Stimulated activated CD4-positive, alpha-beta T cell treated with anti-CD3 and anti-CD28 coated beads, Interleukin-4, amount 100 ng/mL, for 4 hours (primary cell): ENCODE measurements at places on chromosomes 7 and 10.

DNA sequence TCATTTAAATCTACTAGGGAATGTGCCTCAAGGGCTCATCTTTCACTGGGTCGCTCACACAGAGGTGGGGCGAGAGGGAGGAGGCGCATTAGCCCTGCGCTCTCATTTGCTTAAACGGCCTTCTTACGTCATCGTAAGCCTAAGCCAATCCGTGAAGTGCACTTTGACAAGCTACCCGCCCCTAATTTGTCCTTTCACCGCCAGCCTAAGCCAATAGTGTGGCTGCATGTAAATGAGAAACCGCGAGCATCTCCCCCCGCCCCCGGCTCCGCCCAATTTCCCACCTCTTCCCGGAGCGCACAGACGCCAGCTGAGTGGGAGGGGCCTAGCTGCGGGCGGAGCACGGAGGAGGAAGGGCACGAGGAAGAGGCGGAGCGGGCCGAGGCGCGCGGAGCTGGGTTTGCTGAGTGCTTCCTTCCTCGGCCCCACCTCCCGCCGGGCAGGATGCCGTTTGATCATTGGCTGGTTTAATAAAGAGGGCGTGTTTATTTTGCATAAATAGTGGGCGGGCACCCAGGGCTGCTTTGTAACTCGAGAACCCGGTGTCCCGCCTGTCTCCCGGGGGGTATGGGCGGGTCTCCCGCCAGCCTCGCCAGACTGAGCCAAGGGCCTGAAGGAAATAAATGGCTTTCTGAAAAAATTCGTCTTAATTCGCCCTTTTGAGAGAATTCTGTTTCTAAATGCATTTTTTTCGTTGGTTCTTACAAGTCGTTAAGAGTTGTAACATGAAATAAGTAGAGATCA is 289.6 kb upstream of the NFE2L3 start:
- peak; percentile 70 for DNase-seq

DNA sequence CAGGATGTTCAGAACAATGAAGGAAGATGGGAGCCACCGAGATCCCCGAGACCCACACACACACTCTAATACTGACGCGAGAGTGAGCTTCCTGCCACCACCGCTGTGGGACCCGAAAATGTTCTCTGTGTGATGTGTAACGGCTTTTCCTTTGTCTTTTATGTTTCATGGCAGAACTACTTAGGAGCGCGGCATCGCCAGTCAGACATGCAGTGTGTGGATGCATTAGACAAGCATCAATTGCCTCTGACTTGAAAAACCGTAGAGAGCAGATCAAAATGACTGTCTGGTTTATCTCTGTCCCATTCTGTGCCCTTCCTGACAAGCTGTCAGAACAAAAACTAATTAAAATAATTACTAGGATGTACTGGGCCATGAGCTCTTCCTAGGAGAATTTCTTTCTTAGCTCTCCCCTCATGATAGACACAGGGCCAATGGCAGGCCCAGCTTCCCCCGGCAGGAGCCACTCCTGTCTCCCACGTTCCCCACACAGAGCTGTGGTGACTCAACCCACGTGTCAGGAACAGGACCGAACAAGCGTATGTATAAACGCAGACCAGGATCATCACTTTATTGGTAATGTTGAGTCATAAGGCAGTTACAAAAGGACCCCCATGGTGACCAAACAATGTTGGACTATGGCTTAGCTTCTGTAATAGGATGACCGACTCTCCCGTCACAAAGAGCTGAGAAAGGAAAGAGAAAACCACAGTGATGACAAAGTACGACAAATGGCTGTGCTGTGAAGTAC is 705.0 kb downstream of the PARD3 start:
- no peak for DNase-seq

DNA sequence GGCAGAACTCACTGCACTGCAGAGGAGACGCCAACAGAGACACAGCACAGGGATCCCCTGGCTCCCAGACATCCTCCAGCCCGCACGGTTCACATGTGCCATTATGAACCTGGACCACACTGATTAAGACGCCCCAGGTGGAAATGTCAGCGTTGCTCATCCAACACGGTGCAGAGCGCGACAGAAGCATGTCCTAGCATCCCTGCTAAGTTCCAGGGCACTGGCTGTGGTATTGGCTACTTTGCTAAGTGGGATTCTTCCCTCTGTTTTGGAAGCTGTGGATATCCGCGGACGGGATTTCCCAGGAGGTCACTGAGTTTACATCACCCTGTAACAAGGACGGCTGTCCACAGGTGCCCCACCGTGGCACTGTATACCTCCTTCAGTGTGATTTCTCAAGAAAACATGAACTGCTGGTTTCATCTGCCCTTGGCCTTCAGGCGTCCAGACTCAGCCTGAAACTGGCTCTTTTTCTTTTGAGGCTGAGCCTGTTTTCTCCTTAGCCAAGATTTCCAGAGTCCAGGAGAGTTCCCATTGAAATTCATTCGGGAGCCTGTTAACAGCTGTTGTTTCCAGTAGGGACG is 324.0 kb downstream of the WDR37 start:
- no peak for DNase-seq

GRCh38 chr10:76868098-76868977 is 769.3 kb downstream of the KCNMA1 start:
- no peak for DNase-seq

- DNase-seq = no peak
These were observed 23.7 kb downstream of the PRKAR2B start for GRCh38 chr7:107068156-107068555.

GRCh38 chr10:84837877-84838276 is 509.5 kb downstream of the CCSER2 start:
- no peak for DNase-seq

GRCh38 chr10:86017841-86018734 is 348.5 kb downstream of the GRID1 start:
- DNase-seq = no peak

- DNase-seq = no peak
These were observed 37.4 kb downstream of the PRKAG2 start for GRCh38 chr7:151839451-151839921.

DNA sequence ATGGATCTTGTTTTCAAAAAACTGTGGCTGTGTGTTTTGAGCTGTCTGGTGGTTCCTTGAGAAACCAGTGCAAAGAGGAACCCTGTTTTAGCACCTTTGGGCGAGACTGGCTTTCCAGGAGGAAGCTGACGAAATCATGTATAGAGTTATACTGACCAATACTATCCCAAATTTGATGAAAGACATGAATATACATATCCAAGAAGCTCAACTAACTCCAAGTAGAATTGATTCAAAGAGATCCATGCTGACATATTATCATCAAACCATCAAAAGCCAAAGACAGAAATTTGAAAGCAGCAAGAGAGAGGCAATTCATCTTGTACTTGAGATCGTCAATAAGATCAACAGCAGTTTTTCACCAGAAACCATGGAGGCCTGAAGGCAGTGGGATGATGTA is 610.7 kb downstream of the DNAJB6 start:
- DNase-seq = no peak

- DNase-seq = peak; percentile 49
These were observed 220.9 kb upstream of the MKLN1 start for GRCh38 chr7:131106681-131107336.

DNA sequence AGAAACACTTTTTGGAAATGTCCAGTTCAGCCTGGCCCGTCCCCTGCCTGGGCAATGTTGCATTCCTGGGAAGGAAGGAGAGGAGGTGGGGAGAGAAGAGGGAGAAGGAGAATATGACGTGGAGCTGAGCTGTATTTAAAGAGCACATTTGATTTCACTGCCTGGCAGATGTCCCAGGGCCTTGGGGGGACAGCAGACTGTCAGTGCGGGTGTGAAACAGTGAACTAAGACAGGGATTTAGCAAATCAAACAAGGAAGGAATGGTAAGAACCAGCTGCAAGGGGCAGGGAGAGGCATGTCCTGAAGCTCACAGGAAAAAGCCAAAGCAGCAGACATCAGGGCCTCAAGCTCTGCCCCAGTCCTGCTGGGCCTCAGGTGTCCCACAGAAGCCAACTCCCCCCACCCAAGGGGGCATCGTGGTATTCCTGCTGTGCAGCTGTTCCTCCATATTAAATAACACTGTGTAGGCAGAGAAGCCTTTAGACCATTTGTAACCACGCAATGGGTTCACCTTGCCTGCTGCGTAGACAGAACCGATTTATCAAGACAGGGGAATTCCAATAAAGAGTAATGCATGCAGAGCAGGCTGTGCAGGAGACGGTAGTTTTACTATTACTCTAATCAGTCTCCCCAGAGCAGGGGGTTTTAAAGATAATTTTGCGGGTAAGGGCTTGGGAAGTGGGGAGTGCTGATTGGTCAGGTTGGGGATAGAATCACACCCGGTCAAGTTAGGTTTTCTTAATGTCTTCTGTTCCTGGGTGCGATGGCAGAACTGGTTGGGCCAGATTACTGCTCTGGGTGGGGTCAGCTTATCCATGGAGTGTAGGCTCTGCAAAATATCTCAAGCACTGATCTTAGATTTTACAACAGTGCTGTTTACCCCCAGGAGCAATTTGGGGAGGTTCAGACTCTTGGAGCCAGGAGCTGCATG is 18.3 kb downstream of the LEP start:
- no peak for DNase-seq

- DNase-seq = no peak
These were observed 1142.9 kb upstream of the SORCS1 start for GRCh38 chr10:108307250-108307924.

- DNase-seq = no peak
These were observed 9.7 kb downstream of the MDFIC start for GRCh38 chr7:114931656-114932011.

DNA sequence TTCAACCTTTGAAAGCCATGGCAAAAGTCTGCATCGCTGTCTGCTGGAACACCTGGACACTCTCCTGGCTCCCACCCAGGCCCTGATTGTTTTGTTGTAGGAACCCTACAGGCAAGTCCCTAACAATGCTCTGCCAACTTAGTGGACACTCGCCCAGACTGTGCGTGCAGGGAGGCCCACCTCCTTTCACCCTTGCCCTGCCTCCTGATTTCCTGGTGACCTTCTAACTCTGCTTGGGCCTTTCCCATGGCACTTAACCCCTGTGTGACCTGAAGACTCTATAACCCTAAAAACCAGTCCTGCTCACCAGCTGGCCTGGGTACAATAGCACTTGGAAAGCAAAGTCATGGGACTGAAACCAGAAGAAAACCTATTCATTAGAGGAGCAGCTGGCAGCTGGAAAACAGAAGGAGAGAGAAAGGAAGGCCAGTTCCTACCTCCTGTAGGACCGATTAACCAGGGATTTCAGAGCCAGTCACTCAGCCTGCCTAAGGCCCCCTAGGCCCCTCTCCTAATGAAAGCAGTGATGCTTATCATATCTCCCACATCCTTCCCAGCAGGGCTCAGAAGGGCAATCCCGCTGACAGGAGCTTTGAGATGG is 82.7 kb upstream of the KMT2E start:
- DNase-seq = no peak

- no peak for DNase-seq
These were observed 16.1 kb upstream of the PALD1 start for GRCh38 chr10:70462349-70462984.

- no peak for DNase-seq
These were observed 343.2 kb downstream of the PTPRN2 start for GRCh38 chr7:158244430-158244829.

- DNase-seq = no peak
These were observed 728.0 kb downstream of the PARD3 start for GRCh38 chr10:34087095-34087418.

- DNase-seq = no peak
These were observed 161.5 kb upstream of the SH2B2 start for GRCh38 chr7:102125127-102125596.

DNA sequence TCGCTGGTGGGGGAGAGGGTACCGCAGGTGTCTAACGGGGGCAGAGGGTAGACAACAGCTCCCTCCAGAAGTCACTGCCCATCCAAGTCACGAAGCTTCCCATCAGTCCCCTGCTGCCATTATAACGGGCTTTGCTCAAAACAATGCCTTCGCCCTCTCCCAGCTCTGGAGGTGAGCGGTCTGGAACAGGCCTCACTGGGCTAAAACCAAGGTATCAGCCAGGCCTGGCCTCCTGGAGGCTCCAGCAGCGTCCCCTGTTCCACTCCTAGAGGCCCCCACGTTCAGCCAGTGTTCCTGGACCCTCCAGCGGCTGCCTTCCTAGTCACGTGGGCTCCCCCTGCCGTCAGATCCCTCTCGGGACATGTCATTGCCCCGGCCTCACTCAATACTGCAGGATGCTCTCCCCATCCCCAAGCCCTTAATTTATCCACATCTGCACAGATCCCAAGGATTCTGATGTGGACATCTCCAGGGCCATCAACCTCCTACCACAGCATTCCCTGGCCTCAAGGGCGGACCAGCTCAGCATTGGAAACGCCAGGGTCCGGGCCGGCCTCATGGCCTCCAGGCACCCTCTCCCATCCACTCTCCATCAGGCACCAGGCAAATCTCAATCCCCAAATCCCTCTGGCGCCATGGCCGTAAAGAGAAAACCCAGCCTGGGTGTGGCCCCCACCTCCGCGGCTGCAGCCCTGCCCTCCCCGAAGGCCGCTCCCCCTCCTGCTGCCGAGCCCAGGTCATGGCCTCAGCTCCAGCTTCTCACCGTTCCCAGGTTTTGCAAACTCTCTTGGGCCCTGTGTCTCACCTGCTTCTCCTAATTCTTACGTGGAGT is 104.1 kb upstream of the FAM20C start:
- DNase-seq = no peak

- DNase-seq = no peak
These were observed 26.7 kb upstream of the FGFR2 start for GRCh38 chr10:121624836-121625486.

- DNase-seq = no peak
These were observed 27.6 kb downstream of the WDR86 start for GRCh38 chr7:151382079-151382885.

- no peak for DNase-seq
These were observed 1174.3 kb downstream of the GATA3 start for GRCh38 chr10:9228771-9229170.

DNA sequence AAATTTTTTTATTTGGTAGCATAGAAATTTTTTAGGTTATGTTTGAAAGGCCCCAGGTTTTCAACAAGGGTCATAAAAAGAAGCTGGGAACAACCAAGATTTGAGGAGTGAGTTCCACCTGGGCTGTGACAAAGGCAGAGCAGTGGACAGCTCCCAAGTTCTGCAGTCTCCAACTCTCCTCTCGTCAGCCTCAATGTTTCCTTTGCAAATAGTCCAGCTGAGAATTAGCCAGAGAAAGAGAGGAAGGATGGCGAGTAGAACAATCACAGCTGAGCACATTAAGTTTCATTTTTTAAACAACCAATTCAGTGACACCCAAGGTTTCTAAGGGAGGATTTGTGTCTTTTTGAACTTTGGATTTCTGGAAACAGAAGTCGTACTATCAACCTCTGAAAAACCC is 143.2 kb downstream of the NRCAM start:
- DNase-seq = no peak

- DNase-seq = no peak
These were observed 32.2 kb downstream of the DNAJB12 start for GRCh38 chr10:72322280-72323058.

GRCh38 chr7:43666938-43667337 is 62.4 kb downstream of the COA1 start:
- DNase-seq = no peak

DNA sequence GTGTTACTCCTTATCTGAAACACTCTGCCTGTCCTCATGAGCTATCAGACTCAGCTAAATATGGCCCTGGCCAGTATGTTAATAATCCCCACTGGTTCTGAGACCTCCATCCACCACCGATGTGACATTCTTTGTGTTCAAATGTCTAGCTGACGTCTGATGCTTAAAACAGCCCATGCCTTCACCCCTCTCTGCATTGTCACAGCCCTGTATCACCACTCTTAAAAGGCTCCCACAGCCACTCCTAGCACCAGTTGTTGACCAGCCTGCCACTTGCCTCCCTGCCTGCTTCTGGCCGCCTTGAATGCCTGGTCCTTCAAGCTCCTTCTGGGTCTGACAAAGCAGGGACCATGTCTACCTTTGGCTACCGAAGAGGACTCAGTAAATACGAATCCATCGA is at the start of gene LMOD2:
TSS of gene LMOD2 (plus strand) at position 253 of the 400 bp plus-strand sequence. CDS start at position 351, 98 bp downstream.
- DNase-seq = no peak

- DNase-seq = no peak
These were observed 42.9 kb upstream of the GTF2IRD1 start for GRCh38 chr7:74410772-74411171.
